ENCODE measurements at places on chromosomes 3 and 15.

- peak; percentile 17 for DNase-seq
Observed at GRCh38 chr3:194632226-194632808, 902 bp downstream of the TMEM44 start.

DNA sequence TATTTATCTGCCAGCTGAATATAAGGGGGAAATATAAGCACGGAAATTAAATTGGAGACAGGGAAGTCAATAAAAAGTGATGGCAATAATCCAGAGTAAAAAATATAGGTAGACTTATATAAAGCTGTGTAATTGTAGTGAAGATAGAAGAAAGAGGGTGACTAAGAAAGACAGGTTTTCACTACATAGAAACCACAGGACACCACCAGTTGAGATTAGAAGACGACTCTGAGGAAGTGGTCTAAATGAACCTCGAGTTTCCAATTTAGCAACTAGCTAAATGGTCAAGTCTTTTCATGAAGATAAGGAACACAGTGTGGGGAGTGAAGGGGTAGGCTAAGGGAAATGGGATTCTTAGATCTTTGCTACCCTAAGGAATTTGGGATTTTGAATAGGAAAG lies 188.8 kb upstream of the ARL6 start:
- DNase-seq, result no peak

GRCh38 chr3:14775011-14775410 lies 43.8 kb upstream of the FGD5 start:
- no peak for DNase-seq

- no peak for DNase-seq
Observed at GRCh38 chr3:12755754-12756153, 3.3 kb downstream of the TMEM40 start.

DNA sequence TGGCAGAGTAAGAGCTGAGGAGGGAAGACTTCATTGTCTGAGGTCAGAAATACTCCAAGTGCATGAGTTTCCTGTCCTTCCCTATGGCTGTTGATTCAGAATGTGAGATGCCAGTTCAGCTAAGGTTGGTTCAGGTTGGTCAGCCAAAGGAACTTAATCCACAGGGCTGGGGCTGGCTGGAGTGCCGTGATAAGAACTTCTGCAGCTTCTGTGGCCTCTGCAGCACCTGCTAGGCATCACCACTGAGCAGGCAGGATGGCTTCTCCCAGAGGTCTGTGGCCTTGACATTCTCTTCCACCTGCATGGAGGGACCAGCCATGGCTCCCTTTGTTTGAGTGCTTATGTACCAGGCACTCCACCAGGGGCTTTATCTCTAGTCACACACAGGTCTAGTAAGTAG lies 109.5 kb upstream of the PLXNA1 start:
- no peak for DNase-seq

- DNase-seq, result no peak
Observed at GRCh38 chr3:15367059-15367458, 34.7 kb upstream of the SH3BP5 start.

GRCh38 chr3:46083956-46084355 lies 56.7 kb upstream of the XCR1 start:
- DNase-seq, result no peak

GRCh38 chr15:90619468-90619867 lies 89.7 kb downstream of the CRTC3 start:
- no peak for DNase-seq

- no peak for DNase-seq
Observed at GRCh38 chr3:62870321-62870720, 4.9 kb downstream of the CADPS start.

GRCh38 chr3:128814060-128814459 lies 65.4 kb upstream of the ACAD9 start:
- DNase-seq, result no peak

- peak; percentile 50 for DNase-seq
Observed at GRCh38 chr3:49339581-49339940, 292 bp downstream of the USP4 start.

DNA sequence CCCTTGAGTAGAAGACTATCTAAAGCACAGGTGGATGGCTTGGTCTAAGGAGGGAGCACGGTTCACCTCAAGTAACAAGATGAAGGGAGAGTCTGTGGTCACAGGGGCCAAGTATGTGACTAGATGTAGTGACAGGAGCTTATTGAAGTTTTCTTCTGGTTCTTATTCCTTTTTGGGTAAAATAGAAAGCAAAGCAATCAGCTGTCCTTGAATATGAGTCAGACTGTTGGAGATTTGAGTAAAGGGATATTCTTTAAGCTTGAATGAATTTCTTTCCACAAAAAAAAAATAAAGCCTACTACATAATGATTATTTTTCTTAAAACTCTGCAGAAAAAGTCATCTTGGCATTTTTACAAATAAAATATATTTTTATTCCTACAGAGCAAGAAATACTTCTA lies 1.5 kb upstream of the CNTN6 start:
- DNase-seq, result no peak

GRCh38 chr3:27910456-27910855 lies 188.3 kb upstream of the EOMES start:
- no peak for DNase-seq

GRCh38 chr3:156705761-156706616 lies 31.6 kb downstream of the TIPARP start:
- DNase-seq, result no peak

GRCh38 chr3:94515983-94516382 lies 453.1 kb downstream of the NSUN3 start:
- DNase-seq, result no peak

GRCh38 chr15:87477737-87478686 lies 778.5 kb downstream of the NTRK3 start:
- no peak for DNase-seq

- peak; percentile 70 for DNase-seq
Observed at GRCh38 chr3:55484801-55485791, 2.0 kb downstream of the WNT5A start.

- no peak for DNase-seq
Observed at GRCh38 chr3:157098121-157098822, 61.7 kb downstream of the CCNL1 start.

- peak; percentile 89 for DNase-seq
Observed at GRCh38 chr3:134473868-134474546, 11.8 kb downstream of the ANAPC13 start.

DNA sequence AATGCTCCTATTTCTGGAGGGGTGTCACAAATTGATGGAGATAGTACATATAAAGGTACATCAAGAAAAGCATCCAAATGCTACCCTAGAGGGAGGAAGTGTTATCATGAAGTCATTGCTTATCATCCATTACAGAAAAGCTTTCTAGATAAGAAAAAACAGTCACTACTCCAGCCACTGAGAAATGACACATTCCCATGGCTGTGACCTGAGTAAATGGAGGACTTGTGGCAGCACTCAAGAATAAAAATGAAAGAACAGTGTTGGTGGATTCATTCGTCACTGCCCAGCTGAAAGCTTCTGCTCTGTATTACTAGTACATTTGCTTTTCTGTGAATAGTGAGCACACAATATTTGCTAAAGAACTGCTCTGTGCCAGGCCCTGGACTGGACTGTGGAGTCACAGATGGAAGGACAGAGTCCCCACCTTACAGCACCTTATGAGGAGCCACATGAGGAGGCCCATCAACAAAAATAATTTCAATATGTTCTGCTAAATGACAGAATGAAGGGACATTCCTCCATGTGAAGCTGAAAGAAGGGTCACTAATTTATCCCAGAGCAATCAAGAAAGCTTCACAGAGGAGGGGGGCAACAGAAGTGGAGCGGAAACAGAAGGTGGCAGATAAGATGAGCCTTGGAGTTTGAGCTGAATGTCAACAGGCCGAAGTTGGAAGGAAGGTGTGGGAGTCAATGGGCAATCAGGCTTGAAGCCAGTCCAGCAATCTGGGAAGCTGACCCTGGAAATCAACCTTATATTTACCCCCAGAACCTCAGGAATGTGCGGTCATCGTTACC lies 343.5 kb upstream of the TRIM42 start:
- DNase-seq, result no peak

GRCh38 chr3:78570496-78570895 lies 1197.3 kb downstream of the ROBO1 start:
- DNase-seq, result no peak

- no peak for DNase-seq
Observed at GRCh38 chr3:196365736-196366135, 27.5 kb upstream of the TM4SF19 start.

- DNase-seq, result no peak
Observed at GRCh38 chr3:31422237-31422636, 110.5 kb upstream of the STT3B start.

- DNase-seq, result peak; percentile 61
Observed at GRCh38 chr3:128572644-128573105, 77.9 kb downstream of the RPN1 start.

DNA sequence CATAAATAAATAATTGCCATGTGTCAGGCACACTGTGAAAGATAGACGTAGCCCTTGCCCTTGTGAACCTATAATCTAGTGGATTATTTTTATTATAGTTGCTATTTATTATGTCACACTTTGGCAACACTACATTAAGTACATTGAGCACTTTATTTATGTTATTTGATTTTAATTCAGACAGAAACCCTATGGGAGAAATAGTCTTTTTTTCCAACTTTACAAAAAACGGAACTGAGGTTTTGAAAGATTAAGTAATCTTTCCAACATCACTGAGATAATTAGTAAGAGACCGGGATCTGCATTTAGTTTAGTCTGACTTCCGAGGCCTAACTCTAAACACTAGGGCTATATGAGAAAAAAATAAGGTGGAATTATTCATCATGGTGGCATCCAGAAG lies 2.8 kb upstream of the FILIP1L start:
- no peak for DNase-seq

DNA sequence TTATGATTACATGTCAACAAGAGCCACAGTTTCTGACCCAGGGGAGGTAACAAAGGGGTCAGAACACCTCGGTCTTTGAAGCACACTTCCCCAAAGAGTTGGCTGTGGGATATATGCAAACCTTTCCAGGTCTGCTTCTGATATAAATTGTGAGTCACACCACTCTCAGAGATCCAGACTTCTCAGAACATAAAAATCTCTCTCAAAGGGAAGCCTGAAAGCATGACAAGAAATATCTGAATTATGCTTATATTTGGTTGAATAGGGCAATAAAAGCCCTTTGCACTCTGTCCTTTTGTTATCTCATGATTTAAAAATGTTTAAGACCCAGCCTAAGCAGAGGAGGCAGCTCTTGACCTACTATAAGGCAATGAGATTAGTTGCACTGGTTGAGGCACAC lies 56.8 kb downstream of the MYH15 start:
- DNase-seq, result no peak

DNA sequence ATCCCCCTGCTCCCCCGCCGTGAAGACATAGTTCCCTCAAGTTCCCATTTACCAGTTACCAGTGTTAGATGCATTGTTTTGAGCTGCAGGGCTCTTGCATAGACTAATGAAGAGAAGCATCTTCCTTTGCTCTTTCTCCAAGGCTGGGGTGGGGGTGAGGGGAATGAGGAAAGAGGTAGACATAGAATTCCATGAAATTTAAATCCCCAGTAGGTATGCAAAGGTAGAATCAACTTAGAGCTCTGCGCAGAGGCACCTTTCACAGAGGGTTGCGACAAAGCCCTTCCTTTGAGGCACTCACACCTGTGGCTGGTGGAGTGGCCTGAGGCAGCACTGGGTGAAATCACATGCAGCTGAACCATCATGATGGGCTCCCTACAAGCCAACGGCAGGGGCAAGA lies 101.3 kb downstream of the WDR76 start:
- no peak for DNase-seq

DNA sequence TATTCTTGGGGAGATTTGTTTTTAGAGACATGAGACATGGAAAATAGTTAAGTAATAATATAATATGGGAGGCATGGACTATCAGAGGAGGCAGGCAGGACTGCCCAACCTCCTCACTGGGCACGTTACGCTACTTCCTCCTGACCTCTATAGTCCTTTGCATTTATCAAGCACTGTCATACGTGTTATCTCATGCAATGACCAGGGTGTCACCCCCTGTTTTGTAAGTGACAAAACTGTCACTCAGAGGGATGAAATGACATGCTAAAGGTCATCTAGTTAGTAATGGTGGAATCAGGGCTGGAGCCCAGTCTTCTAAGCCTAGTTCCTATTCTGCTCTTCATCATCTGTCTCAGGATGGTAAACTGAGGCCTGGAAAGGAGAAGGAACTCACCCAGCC lies 66.7 kb downstream of the ST6GAL1 start:
- peak; percentile 9 for DNase-seq
